ENCODE measurements at places on chromosomes 5 and 9. TPM values are rescaled to one million over a fixed set of nuclear protein-coding genes. Genes with fewer than 3 reads are reported as not detected.

Gene SLC34A3
- total RNA-seq, result not detected

GRCh38 chr9:120950421-120951388 is 24.1 kb upstream of the TRAF1 start:
- ATAC-seq, result no peak

- peak; percentile 25 for ATAC-seq
Observed at GRCh38 chr5:62306323-62306895, 403 bp downstream of the KIF2A start.

DNA sequence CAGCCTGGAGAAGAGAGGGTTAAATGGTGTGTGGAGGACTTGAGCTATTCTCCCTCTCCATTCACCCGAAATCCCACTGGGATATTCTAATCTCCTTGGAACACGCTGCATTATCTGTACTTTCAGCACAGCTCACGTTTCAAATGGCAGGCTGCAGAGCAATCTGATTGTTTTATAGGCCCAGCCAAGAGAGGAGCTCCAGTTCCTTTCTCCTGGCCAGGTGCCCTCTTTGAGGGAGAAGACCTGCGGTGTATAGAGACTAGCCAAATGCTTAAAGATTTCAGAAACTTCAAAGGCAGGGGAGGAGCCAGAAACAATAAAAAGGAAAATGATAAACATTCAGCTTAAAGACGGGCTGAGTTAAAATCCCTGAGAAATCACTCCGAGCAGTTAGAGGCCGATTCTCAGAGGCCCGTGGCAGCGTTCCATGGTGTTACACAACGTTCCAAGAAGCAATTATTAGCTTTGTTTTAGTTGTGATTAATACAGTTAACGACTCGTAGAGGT is 564.0 kb upstream of the KLF4 start:
- no peak for ATAC-seq

Gene SLC36A2
- total RNA-seq, result not detected

Gene HTR1A
- total RNA-seq, result not detected

DNA sequence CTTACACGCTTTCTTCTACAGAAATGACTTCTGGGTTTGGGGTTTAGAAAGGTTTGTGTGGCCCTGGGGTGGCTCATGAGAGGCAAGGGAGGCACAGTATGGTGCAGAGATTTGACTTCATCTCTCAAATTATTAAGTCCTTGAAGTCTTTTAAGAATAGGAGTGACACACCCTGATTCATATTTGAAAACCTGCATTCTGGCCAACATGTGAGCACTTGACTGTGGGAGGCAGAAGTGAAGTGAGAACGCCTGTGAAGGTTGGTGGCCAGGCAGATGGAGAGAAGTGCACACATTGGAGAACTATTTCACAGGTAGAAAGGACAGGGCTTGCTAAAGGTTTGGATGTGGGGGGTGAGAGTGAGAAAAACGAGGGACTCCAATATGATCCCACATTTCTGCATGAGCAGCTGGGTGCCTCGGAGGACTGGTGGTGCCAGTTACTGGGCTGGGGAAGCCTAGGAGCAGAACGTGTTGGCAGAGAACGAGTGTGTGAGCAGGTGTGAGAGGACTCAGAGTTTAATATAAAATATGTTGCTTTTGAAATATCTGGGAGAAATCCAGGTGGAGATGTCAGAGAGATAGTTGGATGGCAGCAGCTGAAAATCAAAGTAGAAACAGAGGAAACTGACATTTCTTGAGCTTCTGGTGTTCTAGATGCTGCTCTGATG is 240.0 kb upstream of the ADAMTSL1 start:
- no peak for ATAC-seq

DNA sequence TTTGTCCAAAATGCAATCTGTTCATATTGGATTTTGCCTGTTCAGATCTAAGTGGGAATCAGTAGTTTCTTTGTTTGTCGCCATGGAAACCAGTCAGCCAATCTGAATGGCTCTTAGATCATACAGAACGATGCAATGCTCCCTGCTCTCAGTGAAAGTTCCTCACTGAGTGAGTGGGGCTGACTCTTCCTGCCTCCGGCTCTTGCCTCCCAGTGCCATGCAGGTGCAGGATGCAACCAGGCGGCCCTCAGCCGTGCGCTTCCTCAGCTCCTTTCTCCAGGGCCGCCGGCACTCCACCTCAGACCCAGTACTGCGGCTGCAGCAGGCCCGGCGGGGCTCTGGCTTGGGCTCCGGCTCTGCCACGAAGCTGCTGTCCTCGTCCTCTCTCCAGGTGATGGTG is at the start of gene PTPDC1:
TSS of gene PTPDC1 (plus strand) at position 151 of the 400 bp plus-strand sequence. CDS start at position 218, 67 bp downstream.
- ATAC-seq, result no peak

Gene MTX3
- 25.4 TPM for total RNA-seq

DNA sequence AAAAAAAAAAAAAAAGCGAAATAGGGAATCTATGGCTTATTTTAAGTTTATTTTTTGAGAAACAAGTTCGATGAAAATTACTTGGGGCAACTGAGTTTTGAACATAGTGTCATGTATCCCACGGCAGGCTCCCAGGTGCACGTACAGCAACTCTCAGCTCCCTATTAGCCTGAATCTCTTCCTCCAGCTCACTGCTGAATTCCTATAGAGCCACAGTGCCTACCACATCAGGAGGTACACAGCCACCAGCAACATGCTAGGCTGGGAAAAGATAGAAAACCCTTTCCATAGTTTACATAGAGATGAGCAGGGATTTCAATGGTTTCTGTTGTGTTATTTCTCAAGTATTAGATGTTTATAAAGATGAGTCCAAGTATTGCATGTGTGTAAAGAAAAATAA is 115.9 kb upstream of the RGMB start:
- ATAC-seq, result no peak

- ATAC-seq, result no peak
Observed at GRCh38 chr5:142825378-142826089, 55.4 kb downstream of the ARHGAP26 start.

Gene QRFP
- not detected for total RNA-seq

Gene DIRAS2
- total RNA-seq, result not detected

DNA sequence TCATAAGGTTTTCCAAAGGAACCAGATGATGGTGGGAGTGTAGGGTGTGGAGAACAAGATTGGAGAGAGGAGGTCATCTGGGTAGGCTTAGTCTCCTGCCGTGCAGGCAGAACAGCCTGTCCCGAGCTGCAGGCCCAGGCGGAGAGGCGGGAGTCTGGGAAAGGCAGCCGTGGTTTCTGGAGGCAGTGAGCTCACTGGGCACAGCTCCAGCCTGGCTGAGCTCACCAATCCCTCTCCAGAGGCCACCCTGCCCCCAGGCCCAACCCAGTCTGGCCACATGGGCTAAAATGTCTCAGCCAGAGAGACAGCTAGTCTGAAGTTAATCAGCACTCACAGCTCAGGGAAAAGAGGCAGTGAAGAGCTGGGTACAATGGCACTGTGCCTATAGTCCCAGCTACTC is 12.3 kb downstream of the P4HA2 start:
- ATAC-seq, result no peak

DNA sequence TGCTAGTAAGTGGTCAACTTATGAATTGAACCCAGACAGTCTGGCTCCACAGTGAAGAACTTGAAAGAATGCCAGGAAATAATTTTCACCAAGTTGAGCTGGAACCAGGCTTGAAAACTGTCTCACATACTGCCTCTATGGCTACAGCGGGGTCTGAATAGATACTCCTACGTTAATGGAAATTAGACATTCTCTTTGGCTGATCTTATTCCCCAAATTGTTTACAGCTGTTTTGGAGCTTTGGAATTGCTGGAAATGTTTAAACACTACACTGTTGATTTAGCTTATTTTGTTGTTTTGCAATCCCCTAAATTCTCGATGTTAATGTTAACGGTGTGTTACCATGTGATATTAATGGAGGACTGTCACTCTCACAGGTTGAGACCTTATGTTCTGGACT is 146.4 kb downstream of the FBXL7 start:
- no peak for ATAC-seq

Gene PCDHA4
- total RNA-seq, result not detected

Gene AK8
- not detected for total RNA-seq

GRCh38 chr9:111630182-111630963 is 761 bp upstream of the DNAJC25 start:
- ATAC-seq, result peak; percentile 47

DNA sequence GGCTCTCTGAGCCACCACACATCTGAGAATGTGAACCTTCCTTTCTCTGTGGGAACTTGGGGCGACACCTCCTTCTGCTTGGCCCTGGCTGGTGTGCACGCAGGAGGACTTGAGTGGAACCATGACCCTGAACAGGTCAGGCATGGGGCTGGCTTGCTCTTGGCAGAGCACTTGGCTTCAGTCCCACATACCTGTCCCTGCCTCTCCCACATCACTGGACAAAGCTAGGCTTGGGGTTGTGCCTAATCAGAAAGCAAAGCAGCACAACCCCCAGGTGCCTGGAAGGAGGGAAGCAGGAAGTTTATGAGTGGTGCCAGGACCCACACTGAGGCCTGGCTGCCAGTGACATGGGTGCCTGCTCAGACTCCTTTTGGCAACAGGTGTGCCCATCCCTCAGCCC is 13.2 kb downstream of the GADD45G start:
- ATAC-seq, result no peak

- ATAC-seq, result no peak
Observed at GRCh38 chr9:109771087-109771486, 8.9 kb upstream of the PALM2AKAP2 start.

Gene FAXDC2
- not detected for total RNA-seq

DNA sequence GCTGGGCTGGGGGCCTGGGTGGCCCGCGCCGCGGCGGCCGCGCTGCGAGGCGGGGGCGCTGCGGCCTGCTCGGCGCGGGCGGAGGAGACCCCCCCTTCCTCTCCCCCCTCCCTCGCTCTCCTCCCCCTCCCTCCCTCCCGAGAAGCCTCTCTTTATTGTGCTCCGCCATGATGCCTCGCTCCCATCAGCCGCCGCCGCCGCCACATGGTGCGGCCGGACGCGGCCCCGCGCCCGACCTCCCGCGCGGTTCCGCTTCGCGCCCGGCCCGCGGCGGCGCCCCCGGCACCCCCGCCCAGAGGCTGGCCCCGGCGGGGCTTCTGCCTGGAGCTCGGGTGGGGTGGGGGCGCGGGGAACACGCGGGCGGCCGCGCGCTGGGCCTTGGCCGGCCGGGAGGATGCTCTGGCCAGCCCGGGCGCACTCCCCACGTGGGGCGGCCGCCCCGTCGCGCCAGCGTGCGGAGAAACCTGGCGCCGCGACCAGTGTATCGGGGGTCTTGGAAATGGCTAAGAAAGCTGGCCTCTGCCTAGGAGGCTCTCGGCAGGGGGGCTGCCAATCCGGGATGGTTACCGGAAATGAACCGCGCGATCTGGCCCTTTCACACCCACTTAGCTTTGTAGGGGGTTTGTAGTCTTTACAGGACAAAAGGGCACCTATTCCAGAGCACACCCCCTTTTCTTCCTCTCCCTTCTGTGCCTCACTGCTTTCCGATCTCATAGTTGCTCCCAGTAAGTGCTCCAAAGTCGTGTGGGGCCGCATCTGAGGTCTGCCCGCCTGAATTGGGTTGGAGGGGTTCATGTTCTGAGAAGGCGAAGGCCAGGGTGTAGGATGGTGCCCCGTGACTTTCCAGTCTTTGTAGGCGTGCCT is 1.0 kb downstream of the SET start:
- no peak for ATAC-seq

Data from activated T-helper 17 cell treated with anti-CD3 and anti-CD28 coated beads, Interleukin-2, amount 50 U/mL, for 72 hours (primary cell).